ENCODE measurements at places on chromosomes 6 and 20.

DNA sequence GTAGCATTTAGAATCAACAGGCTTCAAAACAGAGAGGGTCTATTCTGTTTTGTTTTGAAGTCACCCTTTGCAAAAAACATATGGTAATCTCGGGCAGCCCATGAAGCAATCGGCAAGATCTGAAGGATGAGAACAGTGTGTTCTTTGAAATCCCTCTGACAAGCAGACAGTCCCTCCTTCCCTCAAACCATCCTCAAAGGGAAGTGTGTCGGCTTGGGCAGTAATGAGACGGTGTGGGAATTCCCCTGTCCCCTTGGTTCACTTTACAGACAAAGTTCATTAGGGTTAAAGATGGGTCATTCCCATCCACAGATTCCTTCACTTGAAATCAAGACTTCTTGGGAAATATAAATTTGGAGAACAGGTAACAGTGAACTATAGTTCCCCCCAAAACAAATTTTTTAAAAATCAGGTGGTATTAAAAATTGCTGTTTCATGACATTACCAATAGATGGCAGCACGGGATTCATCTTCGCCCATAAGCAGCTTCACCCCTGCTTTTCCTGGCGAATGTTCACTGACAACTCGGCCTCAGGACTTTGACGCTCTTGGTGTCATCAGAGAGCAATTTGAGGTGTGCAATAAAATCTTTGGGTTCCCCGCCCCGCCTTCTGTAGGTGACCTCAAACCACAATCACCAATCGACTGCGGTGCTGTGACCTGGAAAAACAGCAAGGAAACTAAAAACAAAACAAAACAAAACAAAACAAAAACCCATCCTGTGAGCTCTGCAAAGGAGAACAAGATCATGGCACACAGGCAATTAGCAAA is 159.3 kb upstream of the TNFAIP3 start:
- DNase-seq, result peak; percentile 56

GRCh38 chr6:44059359-44060346 is 67.6 kb downstream of the MRPL14 start:
- no peak for DNase-seq

DNA sequence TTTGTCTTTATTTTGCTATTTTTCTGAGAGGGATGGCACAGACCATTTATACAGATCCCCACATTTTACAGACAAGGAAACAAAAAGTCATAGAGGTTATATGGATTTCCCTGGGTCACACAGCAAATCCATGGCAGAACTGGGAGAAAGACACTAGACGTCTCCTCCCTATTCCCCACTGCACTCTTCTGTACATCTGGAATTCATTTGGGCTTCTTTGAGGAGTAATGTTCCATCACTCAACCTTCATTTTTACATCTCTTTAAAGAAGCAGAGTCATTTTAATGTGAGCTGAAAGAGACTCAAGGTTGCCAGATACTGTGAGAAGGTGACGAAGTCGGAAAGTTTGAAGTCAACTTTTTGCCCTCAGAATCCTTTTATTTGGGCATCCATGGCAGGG is 207.3 kb downstream of the OTOR start:
- DNase-seq, result no peak

GRCh38 chr6:35273822-35274559 is 14.5 kb downstream of the ZNF76 start:
- DNase-seq, result no peak

DNA sequence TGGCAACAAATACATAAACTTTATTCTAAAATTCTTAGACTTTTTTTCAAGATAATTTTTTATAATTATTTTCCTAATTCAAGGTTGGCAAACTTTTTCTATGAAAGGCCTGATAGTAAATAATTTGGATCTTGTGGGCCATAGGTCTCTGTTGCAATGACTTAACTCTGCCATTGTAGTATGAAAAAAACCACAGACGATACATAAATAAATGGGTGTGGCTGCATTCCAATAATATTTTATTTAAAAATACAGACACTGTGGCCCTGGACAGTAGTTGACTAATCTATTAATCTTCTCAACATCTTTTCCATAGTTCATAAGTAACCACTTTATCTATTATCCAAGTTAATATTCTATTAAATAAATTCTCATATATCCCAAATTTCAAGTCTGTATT is 281.1 kb downstream of the SYNE1 start:
- DNase-seq, result no peak

- DNase-seq, result no peak
Observed at GRCh38 chr20:36646678-36647077, 682 bp upstream of the SLA2 start.

DNA sequence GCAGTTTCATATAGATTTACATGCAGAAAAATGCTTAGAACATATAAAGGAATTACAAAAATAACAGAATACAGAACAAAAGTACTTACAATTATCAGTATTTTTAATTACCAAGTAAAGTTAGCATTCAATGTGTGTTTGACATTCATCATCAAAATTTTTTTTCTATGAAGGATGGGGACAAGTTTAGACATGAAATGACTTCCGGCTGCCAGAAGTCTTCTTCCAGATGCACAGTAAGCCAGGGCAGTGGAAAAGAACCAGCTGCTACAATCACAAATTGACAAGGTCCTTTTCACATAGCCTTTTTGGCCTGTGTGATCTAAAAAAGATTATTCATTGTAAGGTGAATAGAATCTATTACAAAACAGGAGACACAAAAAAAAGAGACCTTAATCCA is 73.8 kb downstream of the HUS1B start:
- DNase-seq, result no peak

DNA sequence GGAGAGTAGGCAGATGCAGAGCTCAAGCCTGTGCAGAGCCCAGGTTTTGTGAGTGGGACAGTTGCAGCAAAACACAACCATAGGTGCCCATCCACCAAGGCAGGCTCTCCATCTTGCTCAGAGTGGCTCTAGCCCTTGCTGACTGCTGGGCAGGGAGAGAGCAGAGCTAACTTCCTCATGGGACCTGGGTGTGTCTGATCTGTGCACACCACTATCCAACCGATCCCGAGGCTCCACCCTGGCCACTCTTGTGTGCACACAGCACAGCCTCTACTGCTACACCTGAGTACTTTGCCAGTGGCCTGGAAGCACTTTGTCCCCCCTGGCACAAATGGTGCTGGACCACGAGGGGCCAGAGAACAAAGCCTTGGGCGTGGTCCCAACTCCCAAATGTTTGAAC is 7.9 kb upstream of the DEFB125 start:
- no peak for DNase-seq

- no peak for DNase-seq
Observed at GRCh38 chr20:58056021-58056591, 172.3 kb downstream of the ANKRD60 start.

GRCh38 chr20:45630371-45630770 is 713 bp downstream of the WFDC9 start:
- DNase-seq, result no peak

DNA sequence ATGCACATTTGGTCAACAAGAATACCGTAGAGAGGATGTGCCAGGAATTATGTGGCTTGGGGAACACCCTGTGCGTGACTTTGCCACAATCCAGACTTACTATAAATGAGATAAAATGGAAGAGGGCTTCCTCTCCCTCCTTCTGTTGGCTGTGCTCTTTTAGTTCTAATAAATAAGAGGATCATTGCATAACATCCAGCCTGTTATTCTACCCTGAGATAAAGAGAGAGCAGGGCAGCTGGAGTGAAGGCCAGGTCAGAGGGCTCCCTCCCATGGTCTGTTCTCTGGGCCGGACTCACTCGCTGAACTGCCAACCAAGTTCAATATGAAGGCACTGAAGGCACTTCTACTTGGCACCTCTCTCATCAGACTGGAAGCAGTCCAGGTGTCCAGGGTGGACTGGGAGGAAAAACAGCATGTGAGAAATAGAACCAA is 91.7 kb downstream of the MTFR2 start:
- no peak for DNase-seq

- DNase-seq, result peak; percentile 94
Observed at GRCh38 chr6:31795616-31796298, at the start of gene VARS1. Gene VARS1, minus strand, starts transcription at chr6:31795752. Its CDS starts 535 bp downstream, at chr6:31795217.

DNA sequence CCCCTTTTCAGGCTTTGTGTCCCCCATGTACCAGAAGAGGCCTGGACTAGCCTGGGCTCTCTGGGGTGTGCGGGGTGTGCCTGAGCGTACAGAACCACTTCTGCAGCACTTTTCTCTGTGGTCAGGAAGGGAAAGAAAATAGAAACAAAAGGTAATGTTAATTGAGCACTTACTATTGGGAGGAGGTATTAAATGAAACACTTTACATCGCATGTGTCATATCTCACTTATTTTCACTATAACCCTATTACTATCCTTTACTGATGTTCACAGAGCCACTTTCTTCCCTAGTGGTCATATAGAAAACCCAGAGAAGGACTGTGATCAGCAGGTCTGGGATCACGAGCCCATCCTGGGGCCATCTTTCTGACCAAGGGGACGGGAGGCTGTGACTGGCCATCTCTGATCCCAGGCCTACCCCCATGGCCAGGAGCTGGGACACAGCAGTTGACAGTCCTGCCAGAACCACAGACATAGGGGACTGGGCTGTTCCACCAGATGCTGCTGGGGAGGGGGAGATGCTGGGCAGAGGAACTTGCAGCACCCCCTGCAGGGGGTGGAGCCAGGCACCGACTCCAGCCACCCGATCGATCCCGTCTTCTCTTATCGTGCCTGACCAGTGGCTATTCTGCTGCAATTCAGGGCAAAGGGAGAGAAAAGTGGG is 107.6 kb downstream of the VEGFA start:
- no peak for DNase-seq

DNA sequence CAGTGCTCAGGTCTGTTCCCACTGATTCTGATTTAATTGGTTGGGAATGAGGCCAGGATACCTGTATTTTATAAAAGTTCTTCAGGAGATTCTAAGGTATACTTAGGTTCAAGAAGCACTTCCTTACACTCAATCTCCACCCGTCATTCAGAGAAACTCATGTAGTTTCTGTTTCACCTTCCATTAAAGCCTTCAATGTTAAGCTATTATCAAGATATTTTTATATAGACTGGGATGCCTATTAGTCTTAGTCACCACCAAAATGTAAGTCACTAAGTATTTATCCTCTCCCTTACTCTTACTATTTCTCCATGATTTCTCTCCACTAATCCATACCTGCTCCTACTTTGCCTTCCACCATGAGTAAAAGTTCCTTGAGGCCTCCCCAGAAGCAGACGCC is 38.1 kb upstream of the GCLC start:
- DNase-seq, result no peak

- no peak for DNase-seq
Observed at GRCh38 chr6:151149793-151150192, 90.0 kb upstream of the AKAP12 start.

DNA sequence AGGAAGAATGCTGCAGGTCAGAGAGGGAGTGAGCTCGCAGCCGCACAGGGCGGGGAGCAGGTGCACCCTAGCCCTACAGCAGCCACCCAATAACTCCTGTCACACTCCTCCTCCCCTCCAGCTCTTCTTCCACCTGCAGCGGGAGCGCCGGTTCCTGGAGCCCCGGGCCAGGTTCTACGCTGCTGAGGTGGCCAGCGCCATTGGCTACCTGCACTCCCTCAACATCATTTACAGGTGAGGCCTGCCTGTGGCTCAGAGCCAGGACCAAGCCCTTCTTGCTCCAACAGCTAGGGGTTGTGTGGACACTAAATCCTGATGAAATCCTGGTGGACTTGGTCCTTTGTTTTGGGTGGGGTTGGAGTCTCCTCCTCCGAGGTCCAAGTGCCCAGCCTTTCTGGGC is 11.7 kb downstream of the SGK2 start:
- no peak for DNase-seq

DNA sequence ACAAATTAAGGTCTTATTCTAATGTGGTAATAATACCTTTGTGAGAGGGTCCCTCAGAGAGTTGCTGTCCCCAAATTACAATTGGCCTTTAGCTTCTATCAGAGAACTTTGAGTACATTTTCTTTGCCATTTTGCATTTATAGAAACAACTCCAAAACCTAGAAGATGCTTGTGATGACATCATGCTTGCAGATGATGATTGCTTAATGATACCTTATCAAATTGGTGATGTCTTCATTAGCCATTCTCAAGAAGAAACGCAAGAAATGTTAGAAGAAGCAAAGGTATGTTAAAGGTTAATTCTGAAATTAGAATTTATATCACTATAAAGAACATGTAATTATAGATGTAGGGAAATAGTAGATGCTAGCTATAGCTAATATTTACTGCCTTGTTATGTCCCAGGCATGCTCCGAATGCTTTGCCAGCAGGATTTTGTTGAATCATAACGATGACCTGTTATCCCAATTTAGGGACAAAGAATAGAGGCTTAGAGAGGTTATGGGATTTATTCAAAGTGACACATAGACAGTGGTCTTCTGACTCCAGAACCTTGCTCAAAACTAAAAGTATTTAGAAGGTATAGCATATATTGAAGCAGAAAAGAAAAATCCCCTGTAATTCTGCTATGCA is 7.4 kb downstream of the PFDN4 start:
- no peak for DNase-seq

DNA sequence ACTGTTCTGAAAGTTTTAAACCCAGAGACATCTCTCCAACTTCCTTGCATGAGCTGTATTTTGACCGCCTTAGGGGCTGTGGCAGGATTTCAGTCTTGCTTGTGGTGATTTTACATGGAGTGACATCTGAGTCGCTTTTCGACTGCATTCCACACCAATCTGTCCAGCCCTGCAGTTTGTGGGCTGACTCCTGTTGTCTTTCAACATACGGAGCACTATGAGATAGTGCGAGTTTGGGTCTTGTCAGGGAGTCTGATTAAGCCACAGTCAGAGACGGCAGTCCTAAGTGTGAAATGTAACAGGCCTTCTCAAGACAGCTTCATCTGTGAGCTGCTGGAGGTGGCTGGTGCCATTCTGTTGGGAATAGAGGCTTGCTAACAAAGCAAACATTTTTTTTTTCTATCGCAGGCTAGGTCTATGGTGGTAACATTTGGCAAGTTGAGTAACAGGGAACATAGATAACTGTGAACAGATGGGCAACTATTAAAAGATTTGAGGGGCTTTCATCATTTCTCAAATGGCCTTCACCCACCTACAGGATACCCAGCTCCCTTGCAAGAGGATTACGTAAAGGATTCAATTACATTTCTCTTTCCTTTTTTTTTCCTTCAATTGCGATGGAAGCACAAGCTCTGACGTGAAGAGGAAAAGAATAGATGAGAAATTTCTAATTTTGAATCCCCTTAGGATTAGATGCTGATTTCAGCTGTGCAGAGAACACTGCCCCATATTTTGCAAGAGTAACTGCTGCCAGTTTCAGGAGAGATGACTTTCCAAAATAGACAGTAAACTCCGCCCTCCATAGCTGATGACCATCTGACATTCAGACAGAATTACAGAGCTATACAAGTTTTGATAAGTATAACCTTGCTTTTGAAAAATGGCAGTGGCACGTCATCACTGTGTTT is 25.1 kb downstream of the CAP2 start:
- no peak for DNase-seq

DNA sequence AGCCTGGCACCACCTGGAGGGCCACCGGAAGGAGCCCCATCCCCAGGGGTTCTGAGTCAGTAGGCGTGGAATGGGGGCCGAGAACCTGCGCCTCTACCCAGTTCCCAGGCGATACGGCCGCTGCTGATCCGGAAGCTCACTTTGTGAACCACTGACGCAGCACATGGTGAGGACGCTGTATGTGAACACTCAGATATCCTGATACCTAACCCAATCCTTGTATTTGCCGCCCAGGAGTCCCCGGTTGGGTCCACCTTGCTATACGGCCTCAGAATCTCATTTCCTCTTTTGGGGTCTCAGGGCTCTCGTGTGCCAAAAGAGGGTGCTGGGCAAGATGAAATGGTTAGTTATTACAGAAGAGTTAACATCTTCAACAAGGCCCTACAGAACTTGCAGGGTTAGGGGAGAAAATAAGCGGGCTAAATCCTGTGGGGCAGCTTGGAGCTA is 604 bp upstream of the RAB5IF start:
- peak; percentile 49 for DNase-seq

GRCh38 chr6:134166511-134167261 is 114.3 kb upstream of the SLC2A12 start:
- DNase-seq, result no peak

- no peak for DNase-seq
Observed at GRCh38 chr6:29419516-29419915, 4.8 kb downstream of the OR12D1 start.
